Activated T-helper 9 cell treated with anti-CD3 and anti-CD28 coated beads, Interleukin-2, amount 50 U/mL, for 16 hours (primary cell): ENCODE measurements at places on chromosomes 4 and X.
A peak's percentile ranks its signal among the peaks of the same experiment; 100 is the strongest.

GRCh38 chrX:119672426-119672825, 20.5 kb downstream of the SEPTIN6 start:
- no peak for DNase-seq

- peak; percentile 31 for DNase-seq
Observed at GRCh38 chr4:140152751-140153418, 1.1 kb downstream of the MAML3 start.

DNA sequence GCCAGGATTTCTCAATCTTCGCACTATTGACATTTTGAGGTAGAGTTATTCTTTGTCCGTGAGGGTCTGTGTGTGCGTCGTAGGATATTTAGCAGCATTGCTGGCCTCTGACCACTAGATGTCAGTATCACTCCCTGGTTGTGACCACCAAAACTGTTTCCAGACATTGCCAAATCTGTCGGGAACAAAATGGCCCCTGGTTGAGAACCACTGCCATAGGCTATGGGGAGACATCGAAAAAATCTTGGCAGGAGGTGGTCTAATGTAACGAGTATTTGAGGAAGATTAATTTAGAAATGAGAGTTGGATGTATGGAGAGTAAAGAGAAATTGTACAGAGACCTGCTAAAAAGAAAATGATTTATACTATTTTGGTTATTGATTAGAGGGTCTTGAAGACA, 108.4 kb downstream of the DOCK11 start:
- no peak for DNase-seq

DNA sequence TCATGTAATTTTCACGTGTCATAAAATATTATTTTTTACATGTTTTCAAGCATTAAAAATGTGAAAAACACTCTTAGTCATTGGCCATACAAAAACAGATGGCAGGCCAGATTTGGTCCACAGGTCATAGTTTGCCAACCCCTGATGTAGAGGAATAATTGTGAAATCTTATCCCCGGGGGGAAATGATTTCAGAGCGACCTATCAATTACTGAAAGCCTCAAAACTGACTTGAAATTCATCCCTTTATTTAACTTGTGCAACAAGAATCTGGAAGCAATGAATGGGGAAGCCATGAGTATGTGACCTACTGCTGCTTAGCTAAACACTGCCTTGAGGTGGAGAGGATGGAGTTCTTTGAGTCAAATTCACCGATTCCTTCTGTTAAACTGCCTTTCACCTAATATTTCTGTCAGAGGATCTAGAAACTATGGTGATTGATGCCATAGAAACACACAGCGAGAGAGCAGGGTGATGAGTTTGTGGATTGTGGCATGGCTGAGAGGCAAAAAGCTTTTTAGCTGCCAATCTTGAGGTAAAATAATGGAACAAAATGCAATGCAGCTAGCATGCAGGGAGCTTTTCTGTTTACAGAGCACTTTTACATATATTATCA, 30.3 kb upstream of the BRS3 start:
- DNase-seq, result no peak

GRCh38 chr4:81166458-81167160, 48.4 kb downstream of the PRKG2 start:
- DNase-seq, result no peak

- DNase-seq, result no peak
Observed at GRCh38 chrX:53309837-53310236, 28.5 kb upstream of the IQSEC2 start.

- no peak for DNase-seq
Observed at GRCh38 chrX:9476810-9477575, 12.1 kb downstream of the TBL1X start.

- no peak for DNase-seq
Observed at GRCh38 chr4:57068237-57068981, 41.8 kb downstream of the IGFBP7 start.

- DNase-seq, result no peak
Observed at GRCh38 chr4:150782311-150782710, 200.4 kb downstream of the MAB21L2 start.

DNA sequence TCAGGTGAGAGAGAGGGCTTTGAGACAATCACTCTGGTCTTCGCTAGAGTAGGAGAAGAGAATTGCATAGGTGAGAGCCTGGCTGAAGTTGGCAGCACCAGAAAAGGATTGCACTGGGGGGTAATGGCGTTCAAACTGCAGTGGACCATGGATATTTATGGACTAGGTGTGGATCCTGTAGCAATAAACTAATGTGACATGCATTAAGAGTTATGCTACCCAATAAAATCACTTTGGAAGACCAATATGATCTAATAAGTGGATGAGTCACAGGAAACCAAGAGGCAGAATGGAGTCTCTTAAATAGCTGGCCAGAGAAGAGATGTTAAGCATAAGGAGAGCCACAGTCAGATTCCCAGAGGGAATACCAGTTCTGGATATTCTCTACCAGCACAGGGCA, 259.8 kb downstream of the FBXO8 start:
- DNase-seq, result no peak

GRCh38 chr4:41022116-41022515, 192.2 kb downstream of the APBB2 start:
- no peak for DNase-seq

DNA sequence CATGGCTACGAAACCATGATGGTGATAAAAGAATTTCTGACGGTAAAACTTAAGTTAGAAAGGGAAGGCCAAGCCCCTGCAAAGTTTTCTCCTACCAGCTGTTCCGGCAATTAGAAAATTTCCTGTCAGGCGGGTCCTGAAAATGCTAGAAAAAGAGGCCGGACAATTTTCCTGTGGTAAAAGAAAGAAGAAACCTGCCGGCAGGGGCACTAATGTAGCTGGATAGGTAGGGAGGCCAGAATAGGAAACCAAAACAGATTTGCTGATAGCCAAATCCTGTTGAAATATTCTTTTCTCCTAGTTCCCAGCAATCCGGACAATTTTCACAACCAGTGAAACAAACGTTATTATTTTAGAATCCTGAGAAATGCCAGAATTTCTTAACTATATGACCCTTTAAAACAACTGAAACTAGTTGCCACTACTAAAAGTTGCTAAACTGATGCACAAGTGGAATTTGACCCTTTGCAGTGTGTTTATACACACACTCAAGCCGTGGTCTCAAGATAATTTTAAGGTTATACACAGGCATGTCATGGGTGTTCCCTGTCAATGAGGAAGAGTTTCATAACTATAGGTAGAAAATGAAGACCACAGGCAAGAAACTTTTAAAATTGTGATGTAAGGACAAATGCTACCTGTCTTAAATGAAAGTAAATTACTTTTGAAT, 47.7 kb downstream of the RPS6KA3 start:
- DNase-seq, result no peak

DNA sequence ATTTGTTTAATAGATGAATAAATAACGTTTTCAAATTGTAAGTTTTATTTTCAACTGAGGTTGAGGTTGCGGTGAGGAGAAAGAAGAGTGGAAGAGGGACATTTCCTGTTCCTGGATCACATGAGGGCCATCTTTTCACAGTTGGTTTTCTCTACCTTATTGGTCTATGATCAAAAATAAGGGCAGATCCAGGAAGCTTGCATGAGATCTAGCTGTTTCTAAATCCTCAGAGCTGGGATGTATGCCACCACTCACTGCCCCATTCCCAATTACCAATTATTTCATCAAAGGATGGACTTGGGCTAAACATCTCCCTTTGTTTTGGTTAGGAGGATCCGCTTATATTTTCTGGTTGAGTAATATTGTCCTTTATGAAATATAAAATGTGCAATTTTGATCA, 104.8 kb upstream of the TLL1 start:
- DNase-seq, result no peak

DNA sequence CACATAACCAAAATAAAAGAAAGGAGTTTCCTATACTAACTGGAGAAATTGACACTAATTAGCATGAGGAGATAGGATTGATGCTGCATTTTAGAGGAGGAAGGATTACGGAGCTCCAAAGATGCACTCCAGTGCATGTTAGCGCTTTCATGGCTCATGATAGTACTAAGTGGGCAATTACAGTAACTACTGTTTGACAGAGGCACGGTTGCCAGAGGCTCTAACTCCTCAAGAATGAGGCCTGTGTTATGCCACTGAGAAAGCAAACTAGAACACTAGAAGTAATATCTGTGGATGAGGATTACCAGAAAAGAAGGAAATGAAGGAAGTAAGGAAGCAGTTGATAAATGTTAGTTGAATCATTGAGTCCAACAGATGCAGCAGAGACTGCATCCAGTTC, 19.6 kb upstream of the PDGFC start:
- DNase-seq, result no peak

GRCh38 chr4:92100975-92101374, 202.8 kb upstream of the GRID2 start:
- DNase-seq, result no peak

DNA sequence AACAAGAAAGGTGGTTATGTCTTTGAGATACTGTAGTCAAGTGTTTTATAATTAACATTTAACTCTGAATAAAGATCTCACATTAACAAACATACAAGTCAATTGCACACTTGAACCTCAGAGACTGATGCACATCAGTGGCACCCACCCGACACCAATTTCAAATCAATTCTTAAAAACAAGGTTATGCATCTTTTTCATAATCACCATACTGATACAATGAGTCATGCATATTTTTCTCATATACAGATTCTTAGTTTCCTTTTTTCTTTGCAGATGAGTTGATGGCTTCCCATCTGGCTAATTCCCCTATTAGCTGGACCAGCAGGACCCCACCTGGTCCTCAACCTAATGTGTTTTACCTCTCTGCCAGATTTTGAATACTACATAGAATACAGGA, 136.2 kb upstream of the RPL34 start:
- DNase-seq, result no peak

DNA sequence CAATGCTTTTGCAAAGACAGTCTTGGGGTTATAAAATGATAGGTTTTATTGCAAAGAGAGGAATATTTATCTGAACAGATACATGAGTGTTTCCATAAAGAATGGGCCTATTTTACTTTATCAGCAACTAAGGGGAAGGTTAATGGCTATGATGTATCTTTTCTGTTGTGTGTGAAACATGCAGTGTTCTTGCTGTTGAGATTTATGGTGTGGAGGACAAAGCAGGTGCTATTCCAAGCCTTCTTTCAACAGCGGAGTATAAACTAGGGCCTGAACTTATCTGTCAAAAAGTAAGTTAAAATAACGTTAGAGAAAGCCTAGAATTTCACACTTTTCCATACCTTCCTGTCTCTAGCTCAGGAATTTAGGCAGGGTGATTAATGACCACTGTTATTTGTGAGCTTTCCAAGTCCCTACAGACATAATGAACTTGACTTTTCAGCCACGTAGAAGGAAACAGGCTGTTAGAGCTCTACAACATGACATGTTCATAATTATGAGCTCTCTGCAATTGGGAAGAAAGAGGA, 411.4 kb downstream of the IL1RAPL1 start:
- no peak for DNase-seq

DNA sequence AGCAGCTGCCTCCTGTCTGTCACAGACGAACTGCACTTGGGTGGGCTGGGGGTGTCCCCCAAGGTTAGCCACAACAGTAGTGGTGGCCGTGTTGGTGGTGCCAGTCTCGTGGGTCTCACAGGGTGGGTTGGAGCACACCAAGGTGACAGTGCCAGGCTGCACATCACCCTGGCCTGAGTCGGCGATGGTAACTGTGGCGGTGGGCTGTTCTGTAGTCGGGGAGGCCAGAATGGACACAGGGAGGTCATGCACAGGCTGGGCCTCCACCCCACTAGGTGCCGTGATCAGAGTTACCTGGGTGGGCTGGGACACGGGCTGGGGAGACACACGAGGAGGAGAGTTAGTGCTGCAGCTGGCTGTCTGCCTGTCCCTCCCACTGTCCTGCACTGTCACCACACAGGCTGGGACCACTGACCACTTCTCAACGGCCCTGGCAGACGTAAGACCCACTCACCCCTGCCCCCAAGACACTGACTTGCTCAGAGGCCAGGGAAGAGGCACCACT, 10.8 kb upstream of the RENBP start:
- no peak for DNase-seq

- DNase-seq, result no peak
Observed at GRCh38 chr4:100841911-100842310, 324.1 kb upstream of the EMCN start.

- no peak for DNase-seq
Observed at GRCh38 chrX:10017872-10018271, 50.7 kb downstream of the CLDN34 start.

- DNase-seq, result no peak
Observed at GRCh38 chrX:140504371-140505324, at the start of gene SOX3. TSS of gene SOX3 (minus strand) at chrX:140505069. CDS start at chrX:140505060, 9 bp downstream.
